Left colon (tissue), 2 donors: ENCODE measurements at places on chromosomes 5 and 9. TPM values are rescaled to one million over a fixed set of nuclear protein-coding genes. Genes with fewer than 3 reads are reported as not detected.

The PLK2 gene
- 13.7 TPM for total RNA-seq

The HAPLN1 gene
- 6.7 TPM for total RNA-seq

The TMEM8B gene
- total RNA-seq = 16.4 TPM

The PRR16 gene
- total RNA-seq = 2.4 TPM

The PPP2CA gene
- 119 TPM for total RNA-seq

The HMCN2 gene
- total RNA-seq = 19.1 TPM

The AQP7 gene
- 21.0 TPM for total RNA-seq

DNA sequence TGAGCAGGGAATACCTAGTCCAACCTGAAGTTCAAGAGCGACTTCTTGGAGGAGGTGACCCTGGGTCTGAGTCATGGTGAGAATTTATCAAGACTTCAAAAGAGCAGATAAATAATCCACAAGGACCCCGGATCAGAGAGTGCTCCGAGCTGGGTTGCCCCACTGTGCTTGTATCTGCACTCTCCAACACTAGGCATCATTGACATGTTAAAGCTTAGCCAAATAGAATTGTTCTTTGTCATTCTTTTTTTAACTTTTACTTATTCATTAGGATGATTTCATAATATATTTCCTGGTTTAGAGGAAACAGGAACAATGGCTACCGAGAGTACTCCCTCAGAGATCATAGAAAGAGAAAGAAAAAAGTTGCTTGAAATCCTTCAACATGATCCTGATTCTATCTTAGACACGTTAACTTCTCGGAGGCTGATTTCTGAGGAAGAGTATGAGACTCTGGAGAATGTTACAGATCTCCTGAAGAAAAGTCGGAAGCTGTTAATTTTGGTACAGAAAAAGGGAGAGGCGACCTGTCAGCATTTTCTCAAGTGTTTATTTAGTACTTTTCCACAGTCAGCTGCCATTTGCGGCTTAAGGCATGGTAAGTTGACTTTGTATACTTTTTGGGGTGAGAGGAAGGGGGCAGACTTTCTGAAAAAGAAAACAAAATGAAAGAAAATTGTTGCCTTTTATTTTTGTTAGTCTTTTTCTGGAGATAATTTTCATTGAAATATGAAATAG, at the start of gene CARD6:
CARD6 (plus strand) TSS at position 300 of the 738 bp plus-strand sequence; CDS start at position 316, 16 bp downstream.
- no peak for DNase-seq

GRCh38 chr5:134439210-134439654, 27.6 kb upstream of the CDKN2AIPNL start:
- DNase-seq = peak; percentile 88

- no peak for DNase-seq
Observed at GRCh38 chr5:173341961-173342430, 13.8 kb upstream of the STC2 start.

GRCh38 chr9:89793551-89793950, 188.7 kb downstream of the GADD45G start:
- no peak for DNase-seq

GRCh38 chr5:73861313-73861988, 235.5 kb downstream of the ARHGEF28 start:
- no peak for DNase-seq

- DNase-seq = no peak
Observed at GRCh38 chr5:34706084-34706483, 50.0 kb downstream of the RAI14 start.
